SJSA1 (cell line): ENCODE measurements at places on chromosomes 4 and X. TPM values are rescaled to one million over a fixed set of nuclear protein-coding genes. Genes with fewer than 3 reads are reported as not detected.

- H3K36me3 ChIP-seq: no peaks in the 10 kb centered on the region
- H3K27ac ChIP-seq: no peak overlapping the region
- H3K27me3 ChIP-seq: no peaks in the 10 kb centered on the region
- DNase-seq: no peak
- H3K4me3 ChIP-seq: no peak overlapping the region
- H3K4me1 ChIP-seq: no peaks in the 10 kb centered on the region
These were observed 106.8 kb upstream of the FAM47A start for GRCh38 chrX:34238896-34239295.

DNA sequence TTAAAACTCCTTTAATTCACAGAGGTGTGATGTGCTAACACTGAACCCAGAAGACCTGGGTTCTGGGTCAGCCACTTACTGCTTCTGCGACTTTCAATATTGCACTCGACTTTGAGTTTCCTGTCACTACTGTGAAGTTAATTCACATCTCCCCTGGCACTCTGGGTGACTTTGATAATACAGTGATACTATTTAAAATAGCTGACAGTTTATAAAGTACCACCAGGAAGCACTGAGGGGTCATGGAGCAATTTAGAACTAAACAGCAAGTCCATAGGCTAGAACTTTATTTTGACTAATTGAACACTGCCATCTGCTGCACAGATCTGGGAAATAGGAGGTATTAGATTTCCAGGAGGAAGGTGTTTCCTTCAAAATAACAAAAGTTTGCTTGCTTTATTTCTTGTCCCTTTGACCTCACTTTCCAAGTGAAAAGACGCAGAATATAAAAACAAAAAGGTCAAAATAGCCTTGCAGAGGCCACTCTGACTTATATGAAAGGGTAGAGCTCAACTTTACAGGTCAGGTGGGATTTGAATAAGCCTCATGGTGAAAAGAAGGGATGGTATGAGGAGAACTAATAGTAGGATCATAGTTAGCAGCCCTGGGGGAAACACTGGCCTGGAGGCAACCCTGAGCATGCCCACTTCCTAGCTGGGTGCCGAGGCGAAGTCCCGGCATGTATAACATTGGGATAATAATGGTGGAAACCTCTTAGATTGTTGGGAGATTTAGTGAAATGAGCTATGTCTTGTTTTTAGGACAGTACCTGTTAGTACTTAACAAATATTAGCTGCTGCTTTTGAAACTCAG, 53.4 kb downstream of the ZNF518B start:
- H3K4me3 ChIP-seq: no peak overlapping the region
- H3K36me3 ChIP-seq: no peaks in the 10 kb centered on the region
- no peaks in the 10 kb centered on the region for H3K27me3 ChIP-seq
- H3K27ac ChIP-seq: no peak overlapping the region
- no peak for DNase-seq

- H3K4me1 ChIP-seq: peaks cover 67% of the 10 kb centered on the region
- H3K27me3 ChIP-seq: no peaks in the 10 kb centered on the region
- no peak overlapping the region for H3K4me3 ChIP-seq
- no peak for DNase-seq
These were observed 60.1 kb downstream of the SEPTIN11 start for GRCh38 chr4:77009511-77010115.

DNA sequence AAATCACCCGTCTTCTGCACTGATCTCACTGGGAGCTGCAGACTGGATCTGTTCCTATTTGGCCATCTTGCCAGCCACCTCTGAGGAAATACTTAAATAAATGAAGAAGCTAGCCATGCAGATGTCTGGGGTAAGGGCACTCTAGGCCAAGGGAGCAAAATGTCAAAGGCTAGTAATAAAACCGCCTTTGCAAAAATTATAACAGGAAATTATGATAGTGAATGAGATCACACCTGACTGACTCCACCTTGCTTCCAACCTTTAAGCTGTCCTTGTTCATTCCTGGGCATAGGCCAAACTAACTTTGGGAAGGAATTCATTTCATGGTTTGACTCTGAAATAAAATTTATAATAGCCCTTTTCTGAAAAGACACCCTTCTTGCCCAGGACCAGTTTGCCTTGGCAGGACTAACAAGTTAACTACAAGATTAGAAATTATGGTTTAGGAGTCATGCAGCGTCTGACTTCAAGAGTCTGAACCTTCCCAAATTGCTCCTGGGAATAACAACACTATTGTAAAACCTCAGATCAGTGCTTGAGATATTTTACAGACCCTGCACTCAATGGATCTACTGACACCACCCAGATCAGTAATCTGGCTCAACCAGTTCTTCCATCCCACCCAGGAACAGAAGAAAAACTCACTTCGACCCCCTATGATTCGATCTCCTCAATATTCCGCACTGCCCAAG, 246.9 kb upstream of the HDX start:
- no peaks in the 10 kb centered on the region for H3K36me3 ChIP-seq
- H3K27me3 ChIP-seq: no peaks in the 10 kb centered on the region
- no peaks in the 10 kb centered on the region for H3K4me1 ChIP-seq
- no peak for DNase-seq
- H3K27ac ChIP-seq: no peak overlapping the region

DNA sequence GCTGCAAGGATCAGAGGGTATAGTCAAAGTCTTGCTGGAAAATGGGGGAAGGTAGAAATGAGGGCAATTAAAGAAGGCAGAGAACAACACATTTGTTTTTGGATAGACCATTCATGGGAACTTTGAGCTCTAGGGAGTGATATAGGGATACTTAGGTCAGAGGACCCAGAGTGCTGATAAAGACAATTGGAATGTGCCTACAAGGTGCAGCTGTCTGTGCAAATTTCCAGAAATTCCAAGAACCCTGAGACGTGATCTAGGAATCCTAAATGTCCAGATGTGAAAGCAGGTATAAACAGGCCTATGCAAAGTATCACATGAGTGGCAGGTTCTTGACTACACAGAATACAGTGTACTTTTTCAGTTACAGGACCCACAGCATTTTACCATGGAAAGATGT, 24.2 kb downstream of the FNIP2 start:
- no peaks in the 10 kb centered on the region for H3K36me3 ChIP-seq
- no peaks in the 10 kb centered on the region for H3K27me3 ChIP-seq
- H3K27ac ChIP-seq: no peak overlapping the region
- DNase-seq: no peak
- H3K4me1 ChIP-seq: peaks cover 18% of the 10 kb centered on the region
- H3K4me3 ChIP-seq: no peak overlapping the region

DNA sequence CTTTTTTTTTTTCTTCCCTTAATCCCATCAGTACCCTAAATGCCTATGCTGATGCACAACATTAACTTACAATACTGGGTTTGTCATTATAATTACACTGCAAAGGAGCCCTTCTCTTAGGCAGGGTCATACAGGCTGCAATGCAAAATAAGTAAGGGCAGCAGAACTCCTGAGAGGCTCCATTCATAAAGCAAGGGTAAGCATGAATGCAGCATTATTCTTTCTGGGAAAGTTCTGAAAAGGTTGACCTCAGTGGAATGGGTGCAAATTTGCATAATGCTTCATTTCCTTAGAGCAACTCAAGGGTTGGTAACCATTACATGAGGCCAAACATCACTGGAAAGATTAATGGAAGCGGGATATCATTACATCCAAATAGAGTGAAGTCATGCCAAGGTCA, 789.2 kb downstream of the KLHL13 start:
- no peak for DNase-seq
- no peaks in the 10 kb centered on the region for H3K4me1 ChIP-seq
- H3K27ac ChIP-seq: no peak overlapping the region
- H3K36me3 ChIP-seq: no peaks in the 10 kb centered on the region

- DNase-seq: no peak
- H3K27me3 ChIP-seq: no peaks in the 10 kb centered on the region
- H3K4me1 ChIP-seq: peaks cover 6% of the 10 kb centered on the region
- no peak overlapping the region for H3K4me3 ChIP-seq
- no peaks in the 10 kb centered on the region for H3K36me3 ChIP-seq
These were observed 591.5 kb upstream of the PITX2 start for GRCh38 chr4:111214371-111214770.

DNA sequence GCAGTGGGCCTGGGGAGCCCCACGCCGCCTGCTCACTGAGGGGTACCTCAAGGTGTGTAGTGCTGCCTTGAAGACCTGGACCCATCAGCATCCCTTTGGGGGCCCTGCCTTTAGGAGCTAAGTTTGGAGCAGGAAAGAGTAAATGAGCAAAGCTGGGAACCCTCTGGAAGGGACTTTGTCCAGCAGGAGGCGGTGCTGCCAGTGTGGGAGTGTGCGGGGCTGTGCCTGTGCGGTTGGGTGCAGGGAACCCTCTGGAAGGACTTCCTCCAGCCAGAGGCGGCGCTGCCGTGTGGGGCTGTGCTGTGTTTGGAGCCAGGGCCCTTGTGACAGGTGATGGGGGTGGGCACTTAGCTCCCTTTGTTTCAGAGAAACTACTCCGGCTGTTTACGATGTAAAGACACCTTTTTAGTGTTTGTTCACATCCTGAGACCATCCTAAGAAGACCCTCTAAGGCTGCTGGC, 25.8 kb downstream of the RGS12 start:
- no peaks in the 10 kb centered on the region for H3K27me3 ChIP-seq
- H3K27ac ChIP-seq: no peak overlapping the region
- no peak for DNase-seq
- no peak overlapping the region for H3K4me3 ChIP-seq
- H3K4me1 ChIP-seq: no peaks in the 10 kb centered on the region

DNA sequence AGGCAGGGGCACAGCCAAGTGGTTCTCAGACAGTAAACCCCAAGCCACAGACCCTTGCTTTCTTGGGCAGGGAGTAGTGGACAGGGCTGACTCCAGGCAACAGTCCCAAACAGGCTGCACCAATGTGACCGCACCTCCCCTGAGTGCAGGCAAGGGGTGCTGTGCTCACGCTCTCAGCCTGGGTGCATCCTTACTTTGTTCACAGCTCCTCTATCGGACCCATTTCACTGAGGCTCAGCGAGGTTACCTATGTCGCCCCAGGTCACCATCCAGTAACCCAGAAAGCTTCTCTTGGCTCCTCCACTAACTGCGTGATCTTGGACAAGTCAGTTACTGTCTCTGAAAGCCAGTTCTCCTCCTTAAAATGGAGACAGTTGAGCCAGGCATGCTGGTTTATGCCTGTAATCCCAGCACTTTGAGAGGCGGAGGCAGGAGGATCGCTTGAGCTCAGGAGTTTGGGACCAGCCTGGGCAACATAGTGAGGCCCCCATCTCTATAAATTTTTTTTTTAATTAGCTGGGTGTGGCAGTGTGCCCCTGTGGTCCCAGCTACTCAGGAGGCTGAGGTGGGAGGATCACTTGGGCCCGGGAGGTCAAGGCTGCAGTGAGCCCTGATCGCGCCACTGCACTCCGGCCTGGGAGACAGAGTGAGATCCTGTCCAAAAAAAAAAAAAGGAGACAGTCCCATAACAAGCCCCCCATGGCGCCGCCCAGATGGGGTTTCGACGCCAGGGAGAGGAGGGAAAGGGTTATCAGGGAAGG, 823 bp upstream of the MAN2B2 start:
- peaks cover 10% of the 10 kb centered on the region; the same call in 1 of the 2 replicates for H3K4me1 ChIP-seq
- no peak overlapping the region for H3K27ac ChIP-seq
- no peaks in the 10 kb centered on the region for H3K27me3 ChIP-seq
- no peaks in the 10 kb centered on the region for H3K36me3 ChIP-seq
- peak overlapping the region; percentile 70; the same call in 1 of the 2 replicates for H3K4me3 ChIP-seq

- no peak for DNase-seq
- H3K4me3 ChIP-seq: no peak overlapping the region
- no peaks in the 10 kb centered on the region for H3K27me3 ChIP-seq
These were observed 125.1 kb downstream of the NSUN7 start for GRCh38 chr4:40874901-40875300.

GRCh38 chr4:115119804-115120352, 6.5 kb upstream of the NDST4 start:
- H3K27me3 ChIP-seq: no peaks in the 10 kb centered on the region
- no peak overlapping the region for H3K4me3 ChIP-seq
- DNase-seq: no peak
- H3K36me3 ChIP-seq: no peaks in the 10 kb centered on the region
- H3K27ac ChIP-seq: no peak overlapping the region

DNA sequence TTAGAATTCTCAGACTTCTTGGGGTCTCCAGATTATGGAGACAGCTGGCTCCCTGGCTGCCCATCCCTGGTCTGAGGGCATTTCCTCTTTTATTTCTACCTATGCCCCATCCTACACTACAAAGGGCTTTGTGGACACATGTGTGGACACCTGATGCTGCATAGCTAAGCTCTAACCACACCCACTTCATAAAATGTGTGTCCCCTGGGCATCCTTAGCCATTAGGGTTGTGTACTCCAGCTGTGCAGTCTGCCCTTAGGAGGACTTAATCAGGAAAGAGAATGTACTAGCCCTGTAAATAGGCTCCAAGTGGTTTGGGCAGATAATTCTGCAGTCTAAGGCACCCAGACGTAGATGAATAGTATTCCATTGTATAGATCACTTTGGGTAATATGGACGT, 47.0 kb downstream of the COQ2 start:
- H3K4me1 ChIP-seq: peaks cover 7% of the 10 kb centered on the region
- H3K27ac ChIP-seq: no peak overlapping the region
- no peaks in the 10 kb centered on the region for H3K27me3 ChIP-seq
- H3K4me3 ChIP-seq: no peak overlapping the region

DNA sequence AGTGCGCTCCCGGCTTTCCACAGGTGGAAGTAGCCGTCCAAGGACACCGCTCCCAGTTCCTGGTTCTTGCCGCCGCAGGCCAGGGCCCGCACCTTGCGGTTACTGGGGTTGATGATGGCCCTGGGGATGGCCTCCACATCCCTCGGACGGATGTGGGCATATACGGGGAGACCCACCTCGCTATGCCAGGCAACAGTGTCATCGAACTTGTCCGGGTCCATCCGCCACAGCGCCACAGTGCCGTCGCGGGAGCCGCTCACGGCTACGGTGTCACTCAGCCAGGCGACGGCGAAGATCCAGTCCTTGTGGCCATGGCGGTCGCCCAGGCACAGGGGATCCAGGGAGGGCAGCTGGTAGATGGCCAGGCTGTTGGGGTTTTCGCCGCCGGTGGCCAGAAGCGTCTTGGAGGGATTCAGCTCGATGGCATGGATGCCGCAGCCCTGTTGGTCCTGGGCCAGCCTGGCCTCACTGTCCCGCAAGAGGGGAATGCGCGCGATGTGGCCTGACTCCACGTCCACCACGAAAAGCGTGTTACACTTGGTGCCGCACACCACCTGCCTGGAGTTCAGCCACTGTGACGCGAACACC, 795 bp downstream of the DCAF12L1 start:
- no peak overlapping the region for H3K4me3 ChIP-seq
- no peak for DNase-seq
- H3K27me3 ChIP-seq: no peaks in the 10 kb centered on the region
- H3K4me1 ChIP-seq: no peaks in the 10 kb centered on the region
- H3K36me3 ChIP-seq: no peaks in the 10 kb centered on the region

GRCh38 chrX:69195192-69195591, 29.9 kb upstream of the PJA1 start:
- H3K27ac ChIP-seq: no peak overlapping the region
- H3K36me3 ChIP-seq: no peaks in the 10 kb centered on the region
- no peak for DNase-seq
- H3K4me1 ChIP-seq: no peaks in the 10 kb centered on the region

SSX2 gene
- not detected in 2 replicates for total RNA-seq

PRSS48 gene
- not detected in 2 replicates for total RNA-seq

GLUD2 gene
- total RNA-seq: 0.38 and 0.55 TPM in 2 replicates

RNF150 gene
- total RNA-seq: 6.7 and 26.1 TPM in 2 replicates
